Fibroblast of the aortic adventitia (primary cell): ENCODE measurements at places on chromosomes 2 and 18. TPM values are rescaled to one million over a fixed set of nuclear protein-coding genes. Genes with fewer than 3 reads are reported as not detected.
A peak's percentile ranks its signal among the peaks of the same experiment; 100 is the strongest.

Gene DNPEP
- 33.2 and 55.0 TPM in 2 replicates for total RNA-seq

Gene GPR75
- 0.25 and 2.4 TPM in 2 replicates for total RNA-seq

Gene DSG4
- total RNA-seq = not detected in 2 replicates

GRCh38 chr2:198045227-198045626 lies 240.8 kb downstream of the PLCL1 start:
- DNase-seq = peak; percentile 19

Gene NAT8
- total RNA-seq = not detected in 2 replicates

Gene TEKT4
- not detected in 2 replicates for total RNA-seq

Gene NYAP2
- not detected in 2 replicates for total RNA-seq

Gene ZC3H15
- total RNA-seq = 73.0 and 117 TPM in 2 replicates

Gene UGT1A3
- total RNA-seq = not detected in 2 replicates
